ENCODE measurements at places on chromosomes 16 and 17.

- H3K4me3 ChIP-seq, result no peak overlapping the region
- H3K36me3 ChIP-seq, result peaks cover 13% of the 10 kb centered on the region
- H3K27me3 ChIP-seq, result no peaks in the 10 kb centered on the region
- H3K4me1 ChIP-seq, result no peaks in the 10 kb centered on the region
- no peak for DNase-seq
These were observed 108.5 kb downstream of the CA4 start for GRCh38 chr17:60258313-60258712.

- peak overlapping the region; percentile 91 for H3K27ac ChIP-seq
- H3K27me3 ChIP-seq, result no peaks in the 10 kb centered on the region
These were observed 56.1 kb downstream of the ARSG start for GRCh38 chr17:68347380-68347779.

- no peaks in the 10 kb centered on the region for H3K36me3 ChIP-seq
- peaks cover 5% of the 10 kb centered on the region for H3K27me3 ChIP-seq
- DNase-seq, result no peak
These were observed 1115.6 kb upstream of the GOT2 start for GRCh38 chr16:59849716-59850115.

DNA sequence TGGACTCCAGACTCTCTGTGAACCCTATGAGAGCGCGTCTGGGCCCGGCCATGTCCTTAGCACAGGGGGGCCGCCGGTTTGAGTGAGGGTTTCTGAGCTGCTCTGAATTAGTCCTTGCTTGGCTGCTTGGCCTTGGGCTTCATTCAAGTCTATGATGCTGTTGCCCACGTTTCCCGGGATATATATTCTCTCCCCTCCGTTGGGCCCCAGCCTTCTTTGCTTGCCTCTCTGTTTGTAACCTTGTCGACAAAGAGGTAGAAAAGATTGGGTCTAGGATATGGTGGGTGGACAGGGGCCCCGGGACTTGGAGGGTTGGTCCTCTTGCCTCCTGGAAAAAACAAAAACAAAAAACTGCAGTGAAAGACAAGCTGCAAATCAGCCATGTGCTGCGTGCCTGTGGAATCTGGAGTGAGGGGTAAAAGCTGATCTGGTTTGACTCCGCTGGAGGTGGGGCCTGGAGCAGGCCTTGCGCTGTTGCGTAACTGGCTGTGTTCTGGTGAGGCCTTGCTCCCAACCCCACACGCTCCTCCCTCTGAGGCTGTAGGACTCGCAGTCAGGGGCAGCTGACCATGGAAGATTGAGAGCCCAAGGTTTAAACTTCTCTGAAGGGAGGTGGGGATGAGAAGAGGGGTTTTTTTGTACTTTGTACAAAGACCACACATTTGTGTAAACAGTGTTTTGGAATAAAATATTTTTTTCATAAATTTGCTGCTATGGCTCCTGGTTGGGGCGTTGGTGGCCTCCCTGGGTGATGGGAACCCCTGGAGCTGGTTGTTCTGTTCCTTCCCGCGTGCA is 23.1 kb downstream of the STAT5A start:
- H3K27ac ChIP-seq, result peak overlapping the region; percentile 92
- peaks cover 68% of the 10 kb centered on the region for H3K36me3 ChIP-seq
- peak overlapping the region; percentile 56 for H3K4me3 ChIP-seq
- peaks cover 81% of the 10 kb centered on the region for H3K4me1 ChIP-seq
- no peaks in the 10 kb centered on the region for H3K27me3 ChIP-seq

All from activated naive CD4-positive, alpha-beta T cell treated with anti-CD3 and anti-CD28 coated beads for 36 hours (primary cell).